Activated gamma-delta T cell treated with anti-CD3 and anti-CD28 coated beads, Interleukin-2, amount 50 U/mL, for 16 hours (primary cell): ENCODE measurements at places on chromosomes 6 and 20.

GRCh38 chr6:21970569-21971300 is 326.1 kb downstream of the PRL start:
- DNase-seq: no peak

DNA sequence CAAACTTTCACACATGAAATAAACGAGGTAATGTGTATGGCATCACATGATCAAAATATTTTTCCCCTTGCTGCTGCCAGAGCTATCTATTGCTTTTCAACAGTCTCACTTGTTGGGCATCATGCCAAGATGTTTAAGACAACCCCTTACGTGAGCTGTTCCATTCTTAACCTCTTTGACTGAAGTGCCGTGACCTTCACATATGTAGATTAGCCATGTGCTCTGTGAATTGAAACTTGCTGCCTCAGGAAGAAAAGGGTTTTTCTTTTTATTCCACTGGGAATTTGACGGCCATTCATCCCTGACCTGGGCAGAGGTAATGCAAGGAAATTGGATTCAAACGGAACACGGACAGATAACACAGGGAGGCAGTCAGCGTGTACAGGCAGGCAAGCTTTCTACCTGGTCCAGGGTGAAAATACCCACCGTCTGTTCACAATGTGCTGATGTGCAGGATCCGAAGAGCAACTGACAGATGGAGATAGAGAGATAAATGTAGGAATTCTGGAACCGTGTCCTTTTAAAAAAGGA is 14.2 kb downstream of the ARID1B start:
- no peak for DNase-seq

DNA sequence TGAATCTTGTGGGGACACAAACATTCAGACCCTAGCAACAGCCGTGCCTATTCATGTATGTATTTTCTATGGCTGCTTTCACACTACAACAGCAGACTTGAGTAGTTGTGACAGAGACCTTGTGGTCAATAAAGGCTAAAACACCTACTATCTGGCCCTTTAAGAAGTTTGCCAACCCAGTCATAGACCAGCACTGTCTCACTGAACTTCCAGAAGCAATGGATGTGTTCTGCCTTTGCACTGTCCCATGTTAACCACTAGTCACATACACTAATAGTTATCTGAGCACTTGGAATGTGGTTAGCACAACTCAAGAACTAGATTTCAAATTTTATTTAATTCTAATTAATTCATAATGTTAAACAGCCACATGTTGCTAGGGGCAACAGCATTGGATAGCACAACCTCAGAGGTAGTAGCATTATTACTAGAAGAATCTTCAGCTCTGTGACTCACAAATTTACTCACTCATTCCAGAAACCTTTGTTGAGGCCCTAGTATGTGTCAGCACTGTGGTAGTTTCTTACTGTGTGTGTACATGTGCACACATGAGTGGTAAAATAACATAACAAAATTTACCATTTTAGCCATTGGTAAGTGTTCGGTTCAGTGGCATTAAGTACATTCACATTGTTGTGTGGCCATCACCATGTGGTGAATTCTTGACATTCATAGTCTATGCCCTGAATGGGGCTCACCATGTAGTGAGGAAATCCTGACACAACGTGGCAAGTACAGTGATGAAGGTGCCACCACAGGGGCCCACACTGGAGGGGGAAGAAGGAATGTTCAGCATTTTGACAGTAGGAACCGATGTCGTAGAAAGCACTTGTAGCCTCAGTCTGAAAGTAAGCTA is 107.3 kb downstream of the CEP57L1 start:
- DNase-seq: no peak

- no peak for DNase-seq
Measured at GRCh38 chr20:36128463-36129159, 25.9 kb upstream of the EPB41L1 start.

GRCh38 chr6:28901831-28902230 is 22.0 kb downstream of the TRIM27 start:
- DNase-seq: no peak

DNA sequence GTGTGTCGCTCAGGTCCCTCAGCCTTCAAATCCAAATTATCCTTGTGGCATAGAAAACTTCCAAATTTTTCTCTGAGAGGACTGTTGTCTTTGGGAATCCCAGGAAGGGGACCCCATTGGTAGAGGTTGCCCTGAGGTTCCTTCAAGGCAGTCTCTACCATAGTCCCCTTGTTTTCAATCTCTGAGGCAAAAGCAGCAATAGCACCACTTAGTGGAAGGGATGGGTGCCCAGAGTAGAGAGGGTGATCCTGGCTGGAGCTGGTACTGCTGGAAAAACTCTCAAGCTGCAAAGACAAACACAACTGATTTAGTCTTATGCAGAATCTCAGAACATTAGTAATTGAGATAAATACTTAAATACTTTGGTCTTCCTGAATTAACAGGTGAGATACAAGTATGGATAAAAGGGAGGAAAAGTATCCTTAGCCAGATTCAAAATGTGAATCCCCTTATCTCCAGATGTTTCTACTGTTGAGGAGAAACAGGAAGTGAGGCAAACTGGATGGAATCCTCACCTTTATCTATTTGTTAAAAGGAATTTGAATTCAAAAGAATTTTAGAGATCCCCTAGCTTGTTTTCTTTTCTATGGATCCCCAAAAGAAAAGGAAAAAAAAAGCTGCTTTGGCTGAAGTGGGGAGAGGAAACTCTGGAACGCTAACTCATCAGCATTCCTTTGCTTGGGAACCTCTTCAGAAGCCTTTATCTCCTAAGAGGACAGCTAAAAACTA is 13.4 kb downstream of the ZNF318 start:
- DNase-seq: no peak

DNA sequence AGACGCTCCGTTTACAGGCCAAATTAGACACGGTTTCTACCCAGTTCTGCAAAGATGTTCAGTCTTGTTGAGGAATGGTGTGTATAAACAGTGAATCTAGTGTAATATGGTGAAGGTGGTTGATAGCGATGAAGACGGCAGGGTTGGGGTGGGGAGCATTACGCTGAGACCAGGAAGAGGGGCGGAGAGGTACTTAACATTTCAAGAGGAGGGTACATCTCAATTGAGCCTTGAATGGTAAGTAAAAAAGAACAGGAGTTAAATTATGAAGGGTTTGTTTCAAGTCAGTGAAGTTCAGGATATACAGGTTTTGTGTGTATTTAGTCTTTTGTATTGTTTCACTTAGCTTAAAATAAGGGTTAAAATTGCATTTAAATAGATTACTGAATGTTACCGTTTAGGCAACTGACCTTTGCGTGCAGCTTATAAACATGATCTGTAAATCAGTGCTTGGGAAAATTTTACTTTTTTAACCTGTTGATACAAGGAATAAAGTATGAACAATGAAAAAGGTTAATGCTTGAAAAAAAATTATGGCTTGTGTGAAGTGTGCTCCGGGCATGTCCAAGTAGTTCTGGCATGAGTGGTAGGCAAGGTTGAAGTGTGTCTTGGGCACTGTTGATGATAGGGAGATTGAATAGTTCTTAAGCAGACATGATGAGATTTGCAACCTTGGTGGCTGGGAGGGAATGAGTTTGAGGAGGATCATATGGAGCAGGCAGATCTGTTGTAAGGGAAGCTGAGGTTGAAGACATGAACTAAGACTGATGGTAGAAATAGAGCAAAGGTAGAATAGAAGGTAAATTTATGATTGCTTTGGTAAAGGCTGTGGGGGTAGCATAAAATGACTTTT is 842 bp downstream of the POLR1C start:
- no peak for DNase-seq

DNA sequence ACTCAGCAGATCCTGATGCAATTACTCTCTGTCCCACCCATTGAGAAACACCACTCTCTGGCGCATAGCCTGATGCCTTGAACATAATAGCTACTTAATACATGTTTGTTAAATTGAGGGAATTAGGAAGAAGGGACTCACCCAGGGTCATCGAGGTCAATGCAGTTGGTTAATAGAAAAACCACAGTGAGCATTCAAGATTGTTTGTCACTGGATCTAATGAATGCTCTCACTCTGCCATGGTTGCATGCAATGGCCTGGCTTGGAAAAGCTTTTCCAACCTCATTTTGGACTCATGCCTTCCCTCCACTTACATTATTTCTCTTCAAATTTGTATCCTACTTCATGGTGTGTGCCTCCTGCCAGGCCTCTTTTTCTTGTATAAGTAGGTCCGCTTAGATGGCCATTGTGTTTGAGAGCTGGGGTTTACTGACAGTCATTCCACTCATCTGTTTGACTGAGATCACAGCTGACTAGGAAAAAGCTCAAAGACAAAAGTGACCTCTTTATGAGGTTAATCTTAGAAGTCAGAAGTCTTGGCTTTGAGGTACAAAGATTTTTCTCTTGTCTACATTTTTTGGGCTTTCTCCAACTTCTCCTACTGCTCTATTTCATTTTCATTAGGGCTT is 154.8 kb upstream of the RAB32 start:
- DNase-seq: no peak

DNA sequence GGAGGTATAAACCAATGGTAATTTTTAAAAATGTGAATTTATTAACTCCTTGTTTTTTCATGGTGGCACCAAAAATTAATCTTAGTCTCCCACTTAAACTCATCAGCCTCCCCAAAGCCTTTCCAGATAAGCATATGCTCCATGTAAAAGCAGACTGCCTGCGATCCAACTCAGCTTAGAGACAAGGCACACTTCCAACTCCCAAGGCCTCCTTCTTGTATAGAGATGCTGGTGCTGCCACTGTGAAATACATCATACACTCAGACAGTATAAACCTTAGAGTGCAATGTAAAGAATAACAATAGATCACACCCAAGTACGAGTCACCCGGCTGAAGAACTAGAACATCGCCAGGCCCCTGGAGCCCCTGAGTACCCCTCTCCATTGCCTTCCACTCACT is 2.0 kb downstream of the ANKRD6 start:
- no peak for DNase-seq

- no peak for DNase-seq
Measured at GRCh38 chr6:33699131-33699530, 12.4 kb downstream of the UQCC2 start.

DNA sequence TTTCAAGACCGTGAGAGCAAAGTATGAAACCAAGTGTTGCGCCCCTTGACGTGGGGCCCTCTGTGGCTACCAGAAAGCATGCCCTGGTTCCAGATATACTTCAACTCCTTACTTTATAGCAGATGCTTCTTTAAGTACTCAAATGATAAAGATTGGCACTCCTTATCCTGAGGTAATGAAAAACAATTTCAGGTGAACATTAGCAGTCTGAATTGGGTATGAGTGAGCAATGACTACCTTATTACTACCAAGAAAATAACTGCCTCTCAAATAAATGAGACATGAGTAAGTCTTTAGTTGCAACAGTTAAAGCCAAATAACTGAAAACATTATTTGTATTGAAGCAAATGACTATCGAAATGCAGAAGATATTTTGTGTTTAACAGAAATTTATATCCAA is 408.7 kb downstream of the MMUT start:
- no peak for DNase-seq

DNA sequence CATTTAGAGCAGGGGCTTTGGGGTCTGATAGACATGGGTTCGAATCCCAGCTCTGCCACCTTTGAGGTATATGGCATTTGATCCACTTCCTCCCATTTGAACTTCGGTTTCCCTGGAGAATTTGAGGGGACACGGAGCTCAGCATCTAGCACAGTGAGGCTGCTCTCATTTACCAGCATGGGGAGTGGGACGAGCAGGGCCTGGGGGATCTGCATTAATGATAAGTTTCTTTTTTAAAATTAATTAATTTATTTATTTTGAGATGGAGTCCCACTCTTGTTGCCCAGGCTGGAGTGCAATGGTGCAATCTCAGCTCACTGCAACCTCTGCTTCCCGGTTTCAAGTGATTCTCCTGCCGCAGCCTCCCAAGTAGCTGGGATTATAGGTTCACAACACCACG is 52.6 kb downstream of the VSTM2L start:
- no peak for DNase-seq

DNA sequence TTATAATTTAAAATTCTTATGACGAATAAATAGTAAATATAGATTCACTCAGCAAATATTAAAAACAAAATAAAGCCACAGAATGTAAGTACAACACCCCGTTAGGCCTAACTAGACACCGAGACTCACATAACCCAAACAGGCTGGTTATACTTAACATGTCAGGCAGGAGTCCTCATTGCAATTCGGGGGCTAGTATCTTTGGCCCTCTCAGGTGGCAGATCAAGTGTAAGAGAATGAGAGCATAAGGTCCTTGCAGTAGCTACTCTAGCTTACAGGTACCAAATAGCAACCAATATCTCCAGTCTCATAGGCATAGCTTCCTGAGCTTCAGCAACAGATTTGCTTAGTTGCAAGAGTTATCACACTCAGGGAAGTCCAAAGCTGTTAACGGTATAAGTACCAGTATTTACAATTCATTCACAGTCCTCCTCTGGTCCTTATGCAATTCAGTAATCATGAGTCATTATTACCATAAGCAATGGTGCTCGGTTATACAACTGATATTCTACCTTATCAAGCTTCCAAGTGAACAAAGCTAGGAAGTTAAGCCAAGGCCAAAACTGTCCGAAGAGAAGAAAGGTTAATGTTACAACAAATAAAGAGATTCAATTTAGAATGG is 20.1 kb downstream of the REV3L start:
- DNase-seq: no peak

DNA sequence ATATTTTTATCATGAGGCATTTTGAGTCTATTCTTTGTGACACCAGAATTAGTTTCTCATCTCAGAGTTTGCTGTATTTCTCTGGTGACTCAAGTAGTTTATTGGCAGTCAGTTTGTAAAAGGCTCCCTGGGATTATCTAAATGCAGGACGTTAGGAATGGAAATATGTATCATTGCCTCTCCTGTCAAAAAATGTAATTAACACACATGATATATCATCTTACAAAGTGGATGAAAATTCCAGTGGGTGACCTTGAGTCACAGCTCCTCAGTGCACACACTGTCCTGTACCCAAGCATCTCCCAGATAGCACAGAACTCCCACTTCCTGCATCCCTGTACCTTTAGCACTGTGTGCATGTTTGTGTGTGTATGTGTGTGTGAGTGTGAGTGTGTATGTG is 258.6 kb downstream of the LAMA2 start:
- DNase-seq: no peak

GRCh38 chr6:100460650-100461204 is 4.0 kb downstream of the SIM1 start:
- no peak for DNase-seq

- no peak for DNase-seq
Measured at GRCh38 chr6:136732889-136733288, 59.4 kb downstream of the MAP3K5 start.

DNA sequence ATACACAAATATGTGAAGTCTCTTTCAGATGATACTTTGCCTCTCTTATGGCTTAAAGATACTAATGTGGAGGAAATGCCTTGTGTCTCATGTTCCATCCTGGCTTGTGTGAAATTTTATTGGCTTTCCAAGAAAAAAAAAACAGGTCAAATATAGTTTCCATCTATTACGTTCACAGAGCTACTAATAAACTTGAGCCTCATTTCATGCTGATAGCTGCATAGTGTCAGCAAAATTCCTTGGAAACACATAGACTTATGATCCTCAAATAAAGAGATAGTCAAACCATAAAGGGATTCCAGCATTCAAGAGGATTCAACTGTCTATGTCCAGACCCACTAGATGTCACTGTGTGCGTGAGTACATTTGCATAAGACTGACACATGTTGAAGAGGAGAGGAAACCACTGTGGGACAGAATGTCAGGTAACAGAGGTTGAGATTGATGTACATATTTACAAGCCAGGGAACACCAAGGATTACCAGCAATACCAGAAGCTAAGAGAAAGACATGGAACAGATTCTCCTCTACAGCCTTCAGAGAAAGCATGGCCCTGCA is 266.6 kb downstream of the COL12A1 start:
- DNase-seq: no peak

GRCh38 chr6:163021054-163021453 is 293.3 kb downstream of the PACRG start:
- DNase-seq: no peak
